ENCODE measurements at places on chromosomes 7 and 10.

- no peak for DNase-seq
These were observed 25.2 kb downstream of the NUP42 start for GRCh38 chr7:23207021-23207420.

GRCh38 chr10:15168291-15168785, at the start of gene NMT2:
NMT2 (minus strand) TSS chr10:15168693; CDS start chr10:15168612, 81 bp downstream.
- DNase-seq = no peak

DNA sequence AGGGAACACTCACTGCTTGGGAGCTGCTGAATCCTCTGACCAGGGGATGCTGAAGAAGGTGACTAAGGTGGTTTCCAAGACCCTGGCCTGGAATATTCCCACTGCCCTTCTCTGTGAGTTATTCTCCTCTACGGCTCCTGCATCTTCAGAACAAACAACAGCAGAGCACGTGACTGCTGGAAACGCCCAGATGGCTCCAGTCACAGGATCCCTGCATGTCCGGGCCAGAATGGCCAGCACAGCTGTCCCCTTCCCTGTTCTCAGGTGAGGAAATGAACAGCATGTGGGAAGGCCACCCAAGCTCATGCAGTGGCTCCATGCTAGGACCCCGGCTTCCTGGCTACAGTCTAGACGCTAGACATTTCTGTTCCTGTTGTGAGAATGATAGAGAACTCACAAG, 43.1 kb downstream of the GHRHR start:
- no peak for DNase-seq

GRCh38 chr7:111558991-111559390, 3.3 kb downstream of the IMMP2L start:
- DNase-seq = no peak

DNA sequence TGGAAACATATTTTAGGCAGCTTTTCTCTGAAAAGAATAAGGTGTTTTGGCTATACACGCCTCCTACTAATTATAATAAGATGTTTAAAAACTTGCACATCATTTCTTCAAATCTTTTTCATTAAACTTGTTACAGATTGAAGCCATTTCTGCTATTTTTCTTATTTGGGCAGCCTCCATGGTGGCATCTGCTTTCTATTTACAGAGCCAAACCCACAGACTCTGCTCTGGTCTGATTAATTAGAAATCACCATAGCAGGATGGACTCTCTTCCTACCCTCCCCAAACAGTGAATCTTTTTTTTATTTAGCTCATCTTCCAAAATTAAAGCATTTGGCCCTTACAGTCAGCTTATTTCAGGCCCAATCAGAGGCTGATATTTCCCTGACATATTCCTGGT, 85.7 kb upstream of the AOAH start:
- DNase-seq = no peak

DNA sequence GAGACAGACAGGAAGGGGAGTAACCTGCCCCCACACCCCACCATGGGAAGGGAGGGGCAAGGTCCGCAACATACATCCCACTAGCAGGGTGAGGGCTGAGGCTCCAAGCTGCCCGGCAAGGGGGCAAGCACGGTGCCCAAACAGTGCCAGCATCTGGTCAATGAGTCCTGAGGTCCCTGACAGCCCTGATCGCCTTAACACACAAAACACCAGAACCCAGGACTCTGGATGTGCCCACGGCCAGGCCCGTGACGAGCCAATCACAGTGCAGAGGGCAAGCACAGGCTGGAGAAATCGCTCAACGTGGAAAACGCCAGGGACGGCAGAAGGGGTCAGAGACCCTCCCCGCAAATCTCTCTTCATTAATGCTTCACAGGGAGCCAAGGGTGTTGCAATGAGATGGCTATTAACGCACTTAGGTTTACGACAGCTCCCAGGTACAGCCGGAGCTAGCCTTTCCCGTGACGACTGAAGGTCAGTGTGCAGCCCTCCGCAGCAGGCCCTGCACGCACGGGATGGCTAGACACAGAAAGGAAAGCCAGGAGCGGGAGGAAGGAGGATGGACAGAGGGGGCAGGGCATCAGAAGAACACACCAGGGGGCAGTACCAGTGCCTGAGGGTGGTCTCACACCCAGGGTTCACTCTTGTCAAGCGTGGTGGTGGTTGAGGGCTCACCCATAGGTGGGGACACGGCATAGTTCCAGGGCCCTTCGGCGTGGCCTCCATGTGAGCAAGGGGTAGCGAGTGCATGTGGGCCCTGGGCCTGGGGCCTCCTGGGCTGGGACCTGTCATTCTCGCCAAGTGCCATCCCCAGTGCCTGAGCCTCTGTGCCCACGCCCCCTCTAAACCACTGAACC, 220.5 kb downstream of the MAD1L1 start:
- DNase-seq = no peak

DNA sequence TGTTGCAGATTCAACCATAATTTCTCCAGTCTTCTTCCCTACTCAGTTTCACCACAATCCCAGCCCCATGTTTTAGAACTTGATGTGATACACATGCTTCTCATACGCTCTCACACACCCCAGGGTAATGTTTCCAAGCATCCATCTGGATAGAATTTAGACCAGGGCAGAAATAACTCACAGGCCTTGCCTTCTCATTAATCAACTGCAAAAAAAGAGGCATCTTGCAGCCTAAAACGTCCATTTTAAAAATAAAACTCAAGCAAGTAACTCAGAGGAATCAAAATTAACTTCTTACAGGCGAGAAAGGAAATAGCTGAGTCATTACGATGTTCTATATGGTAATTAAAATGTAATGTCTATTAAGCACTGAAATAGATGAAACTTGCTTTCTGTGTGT, 127.2 kb upstream of the RSU1 start:
- no peak for DNase-seq

GRCh38 chr7:128172963-128173362, 68.1 kb upstream of the LEP start:
- no peak for DNase-seq

- DNase-seq = no peak
These were observed 23.3 kb upstream of the AGBL3 start for GRCh38 chr7:134963036-134963435.

DNA sequence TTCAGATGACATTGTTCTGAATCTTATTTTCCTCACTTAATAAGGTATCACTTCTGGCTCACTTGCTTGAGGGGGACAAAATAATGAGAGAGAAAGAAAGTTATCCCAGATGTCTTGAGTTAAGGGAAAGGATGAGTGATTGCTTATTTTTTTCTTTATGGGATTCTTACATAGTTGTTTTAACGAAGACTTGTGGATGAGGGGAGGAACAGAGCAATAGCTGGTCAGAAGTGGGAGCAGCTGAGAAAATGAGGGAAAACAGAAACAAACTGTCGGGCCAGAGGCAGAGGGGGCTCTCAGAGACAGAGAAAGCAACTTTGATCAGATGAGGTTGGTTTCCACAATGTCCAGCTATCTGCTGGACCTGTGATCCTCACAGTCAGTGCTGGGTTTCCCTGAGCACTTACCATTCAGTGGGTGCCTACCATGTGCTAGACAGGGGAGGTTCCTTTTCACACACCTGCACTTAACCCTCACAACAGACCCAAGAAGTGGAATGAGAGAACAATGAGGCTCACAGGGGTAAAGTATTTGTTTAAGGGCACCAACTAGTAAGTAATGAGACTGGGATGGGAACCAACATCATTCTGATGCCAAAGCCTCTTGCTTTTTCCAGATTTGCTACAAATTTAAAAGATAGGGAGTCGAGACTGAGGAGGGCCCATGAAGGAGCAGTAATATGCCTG, 64.2 kb downstream of the BICC1 start:
- no peak for DNase-seq

DNA sequence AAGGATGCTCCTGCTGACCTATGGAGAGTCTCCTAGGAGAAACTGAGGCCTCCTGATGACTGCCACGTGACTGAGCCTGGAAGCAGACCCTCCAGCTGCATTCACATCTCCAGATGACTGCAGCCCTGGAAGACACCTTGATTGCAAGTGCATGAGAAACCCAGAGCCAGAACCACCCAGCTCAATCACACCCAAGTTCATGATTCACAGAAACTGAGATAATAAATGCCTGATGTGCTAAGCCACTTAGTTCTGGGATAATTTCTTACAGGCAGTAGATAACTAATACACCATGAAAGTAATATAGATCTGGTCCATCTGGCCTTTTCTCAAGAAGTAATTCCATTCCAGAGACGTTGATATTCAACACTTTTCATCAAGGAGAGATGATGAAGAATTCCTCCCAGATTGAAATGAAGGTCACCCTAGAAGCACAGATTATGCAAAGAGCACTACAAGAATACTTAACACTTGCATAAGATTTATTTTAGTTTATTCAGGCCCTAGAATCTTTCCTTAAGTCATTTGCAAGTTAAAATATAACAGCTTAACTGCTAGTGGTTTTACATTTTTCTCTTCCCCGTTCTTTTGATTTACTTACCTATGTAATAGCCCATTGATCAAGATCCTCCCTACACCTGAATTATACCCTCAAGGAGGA, 208.2 kb upstream of the INHBA start:
- DNase-seq = no peak

DNA sequence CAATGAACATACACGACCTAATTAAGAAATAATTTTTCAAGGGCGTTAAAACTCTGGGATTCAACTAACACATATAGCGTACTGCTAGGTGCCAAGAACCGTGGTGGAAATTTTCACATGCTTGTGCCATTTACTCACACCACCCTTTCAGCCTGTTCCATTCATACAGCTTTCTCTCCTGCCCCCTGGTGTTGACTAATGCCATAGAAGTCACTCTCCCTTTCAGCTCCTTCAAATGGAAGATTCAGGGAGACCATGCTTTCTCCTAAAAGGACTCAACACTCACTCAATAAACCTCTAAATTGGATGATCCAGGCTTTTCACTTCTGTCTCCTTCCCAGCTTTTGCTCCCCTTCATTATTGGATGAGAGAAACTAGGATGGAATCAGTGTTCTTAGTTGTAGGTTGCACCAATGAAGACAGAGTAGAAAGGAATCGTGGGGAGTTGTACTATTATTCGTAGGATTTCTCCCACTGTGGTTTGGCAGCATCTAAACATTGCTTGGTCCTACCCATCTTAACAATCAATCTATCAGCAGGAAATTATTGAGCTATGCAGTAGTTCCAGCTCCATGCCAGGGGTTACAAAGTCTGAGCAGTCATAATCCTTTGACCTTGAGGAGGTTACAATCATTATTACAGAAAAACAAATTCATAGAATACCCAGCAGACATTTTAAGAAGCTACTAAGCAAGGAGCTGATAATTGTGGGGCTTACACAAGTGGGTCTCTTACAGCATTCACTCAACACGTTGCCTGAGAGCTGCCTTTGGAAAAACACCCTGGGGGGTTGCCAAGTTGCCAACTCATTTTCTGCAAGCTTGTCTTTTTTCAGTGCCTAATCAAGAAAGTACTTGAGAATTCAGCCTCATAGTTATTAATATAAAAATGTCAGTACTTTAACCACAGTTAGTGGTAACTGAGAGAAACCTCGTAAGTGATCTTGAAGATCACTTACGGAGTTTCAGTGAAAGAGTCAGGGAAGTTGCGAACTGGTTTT, 2.8 kb upstream of the PPP1R3C start:
- DNase-seq = peak; percentile 64

GRCh38 chr7:157669768-157670351, 333.1 kb downstream of the DNAJB6 start:
- DNase-seq = no peak

DNA sequence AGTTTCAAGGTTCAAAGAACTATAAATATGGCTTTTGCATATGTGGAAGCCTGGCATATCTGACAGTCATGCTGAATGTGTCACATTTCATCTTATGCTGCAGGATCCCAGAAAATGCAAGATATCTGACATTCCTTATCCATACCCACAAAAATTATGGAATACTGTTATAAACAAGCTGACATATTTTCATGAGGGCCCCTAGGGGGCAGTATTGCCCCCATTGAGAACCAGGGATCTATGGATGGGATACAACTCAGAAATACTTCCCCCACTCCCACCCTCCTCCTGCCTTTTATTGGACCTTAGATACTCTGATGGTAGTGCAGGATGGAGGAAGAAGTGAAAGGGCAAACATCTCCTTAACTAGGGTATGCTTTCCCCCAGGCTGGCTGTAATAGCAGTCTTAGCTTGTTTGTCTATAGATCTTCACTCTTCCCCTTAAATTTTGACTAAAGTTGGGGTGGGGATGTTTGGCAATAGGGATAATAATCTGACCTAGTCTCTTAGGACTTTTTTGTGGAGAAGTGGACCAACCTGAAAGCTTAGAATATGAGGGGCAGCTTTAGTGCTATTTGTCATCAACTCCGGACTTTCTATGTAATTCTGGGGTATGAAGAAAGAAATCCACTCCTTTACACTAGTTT, 3.5 kb upstream of the GNGT1 start:
- DNase-seq = no peak

DNA sequence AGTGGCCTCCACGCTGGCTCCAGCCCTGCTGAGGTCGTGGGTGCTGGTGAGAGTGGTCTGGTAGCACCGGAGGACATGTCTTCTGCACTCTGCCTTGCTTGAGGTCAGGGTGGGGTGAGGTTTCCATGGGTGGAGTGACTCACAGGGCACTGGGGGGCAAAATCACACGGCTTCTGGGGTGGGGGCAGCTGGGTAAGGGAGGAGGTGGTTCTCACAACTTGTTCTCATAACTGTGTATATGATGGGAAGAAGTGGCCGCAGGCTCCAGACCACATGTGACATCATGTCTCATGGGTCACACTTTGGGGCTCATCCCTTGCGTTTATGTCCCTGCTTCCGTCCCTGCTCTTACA, 884 bp upstream of the PRF1 start:
- DNase-seq = peak; percentile 21

DNA sequence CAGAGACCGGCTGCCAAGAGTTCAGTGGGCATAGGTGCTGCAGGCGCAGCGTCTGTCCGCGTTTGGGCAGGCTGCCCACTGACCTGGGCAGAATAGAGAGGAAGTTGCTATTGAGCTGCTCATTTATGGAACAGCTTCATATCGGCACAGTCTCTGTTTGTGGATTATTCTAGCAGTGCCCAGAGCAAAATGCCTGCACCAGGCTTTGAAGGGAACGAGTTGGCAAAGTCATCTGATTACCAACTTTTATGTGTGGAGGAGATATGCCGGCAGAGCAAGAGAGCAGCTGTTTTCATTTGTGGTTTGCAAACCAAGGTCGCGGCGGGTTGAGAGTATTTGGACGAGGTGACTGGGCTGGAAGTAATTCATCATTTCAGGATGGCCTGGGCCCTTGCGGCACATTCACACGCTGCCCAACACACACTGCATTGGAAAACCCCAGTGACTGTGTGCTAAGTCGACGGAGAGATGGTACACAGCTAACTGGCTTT, 228.5 kb downstream of the TCERG1L start:
- DNase-seq = peak; percentile 2

GRCh38 chr7:18018296-18019215, 9.1 kb downstream of the PRPS1L1 start:
- no peak for DNase-seq

Measured in activated CD4-positive, alpha-beta T cell treated with anti-CD3 and anti-CD28 coated beads, Interleukin-2, Interleukin-6, amounts not matched to agents 100 ng/mL and 50 ng/mL, durations not matched to agents 16 hours and 8 hours (primary cell).